ENCODE measurements at places on chromosomes 16 and 17. TPM values are rescaled to one million over a fixed set of nuclear protein-coding genes. Genes with fewer than 3 reads are reported as not detected.

DNA sequence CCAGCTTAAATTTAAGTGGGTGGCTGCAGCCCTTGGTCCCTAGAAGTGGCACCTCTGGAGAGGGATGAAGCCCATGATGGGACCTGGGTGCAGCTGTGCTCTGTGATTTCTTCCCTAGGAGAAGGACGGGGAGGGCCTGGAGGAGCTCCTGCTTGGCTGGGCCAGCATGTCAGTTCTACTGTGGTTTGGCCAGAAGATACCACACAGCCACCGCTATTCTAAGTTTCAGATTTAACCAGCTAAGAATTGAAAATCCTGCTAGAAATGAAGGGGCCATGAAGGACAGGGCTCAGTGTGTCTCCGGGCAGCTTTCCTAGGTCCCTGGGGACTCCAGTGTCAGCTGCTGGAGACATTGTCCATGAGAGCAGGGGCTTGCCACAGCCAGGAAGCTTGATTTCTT lies 9.7 kb downstream of the RAP1GAP2 start:
- no peak for DNase-seq

DNA sequence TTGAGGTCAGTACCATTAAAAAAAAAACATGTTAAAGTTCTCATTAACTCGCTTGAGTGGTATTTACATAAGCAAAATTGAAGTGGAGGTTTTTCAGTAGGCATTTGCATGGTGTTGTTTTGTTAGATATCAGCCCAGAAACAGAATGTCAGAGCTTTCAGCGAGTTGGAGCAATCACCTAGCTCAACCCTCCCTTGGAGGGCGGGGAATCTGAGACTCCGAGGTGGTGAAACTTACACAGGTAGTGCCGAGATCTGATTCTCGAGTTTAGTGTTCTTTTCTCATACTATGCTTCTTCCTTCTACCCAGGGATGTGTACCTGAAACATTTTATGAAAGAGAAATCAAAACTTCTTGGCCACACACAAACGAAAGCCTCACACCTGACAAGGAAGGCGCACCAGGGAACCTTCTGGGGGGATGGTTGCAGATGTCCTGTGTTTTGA lies 6.6 kb downstream of the SEC14L1 start:
- DNase-seq = no peak

DNA sequence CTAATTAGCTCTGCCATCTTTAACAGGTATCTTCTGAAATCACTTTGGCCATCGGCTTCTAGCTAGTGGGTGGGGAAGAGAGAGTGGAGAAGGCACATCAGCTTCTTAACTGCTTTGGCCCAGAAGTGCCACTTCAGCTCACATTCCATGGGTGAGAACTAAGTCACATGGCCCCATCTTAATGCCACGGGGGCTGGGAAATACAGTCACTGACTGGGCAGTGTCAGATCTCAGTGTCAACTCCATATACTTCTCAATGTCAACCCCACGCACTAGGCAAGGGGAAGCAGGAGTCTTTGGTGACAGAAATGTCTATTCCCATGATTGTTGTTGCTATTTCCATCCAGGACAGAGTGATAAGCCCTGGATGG lies 29.4 kb downstream of the CCR7 start:
- peak; percentile 3 for DNase-seq

- no peak for DNase-seq
Measured at GRCh38 chr16:75957870-75958269, 231.6 kb upstream of the CPHXL start.

- DNase-seq = no peak
Measured at GRCh38 chr16:709566-710499, 4.2 kb upstream of the FBXL16 start.

DNA sequence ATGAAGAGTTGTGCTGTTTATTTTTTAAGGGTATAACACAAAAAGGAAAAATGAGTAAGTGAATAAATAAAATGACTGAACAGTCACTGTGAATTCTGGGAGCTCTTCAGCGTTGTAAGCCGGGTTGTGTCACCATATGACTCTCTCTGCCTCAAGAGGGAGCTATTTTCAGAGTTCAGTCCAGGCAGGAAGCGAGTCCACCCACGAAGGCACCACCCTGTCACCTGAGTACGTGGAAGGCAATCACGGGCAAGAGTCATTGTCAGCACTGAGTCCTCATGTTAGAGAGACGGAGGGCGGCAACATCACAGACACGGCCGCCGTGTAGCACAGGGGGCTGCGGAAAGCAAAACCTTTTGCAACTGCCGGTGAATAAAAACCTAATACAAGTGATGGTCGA lies 227.6 kb downstream of the UTP18 start:
- DNase-seq = peak; percentile 64

DNA sequence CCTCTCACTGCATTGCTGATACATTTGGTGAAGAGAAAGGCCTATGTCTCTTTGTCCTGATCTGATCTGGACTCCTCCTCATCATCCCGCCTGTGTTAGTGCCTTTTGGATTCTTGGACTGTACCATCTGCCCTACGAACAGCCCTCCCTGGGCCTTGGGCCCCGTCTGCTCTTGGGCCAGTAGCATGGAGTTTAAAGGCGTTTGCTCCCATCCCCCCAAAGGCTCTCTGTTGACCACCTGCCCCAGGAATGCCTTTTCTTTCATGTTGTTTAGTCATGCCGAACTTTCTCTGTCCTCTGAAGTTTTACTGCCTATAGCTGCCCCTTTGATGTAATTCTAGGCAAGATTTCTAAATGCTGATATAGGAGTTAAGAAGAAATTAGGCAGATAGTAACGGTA lies 30.9 kb upstream of the MEAK7 start:
- no peak for DNase-seq

DNA sequence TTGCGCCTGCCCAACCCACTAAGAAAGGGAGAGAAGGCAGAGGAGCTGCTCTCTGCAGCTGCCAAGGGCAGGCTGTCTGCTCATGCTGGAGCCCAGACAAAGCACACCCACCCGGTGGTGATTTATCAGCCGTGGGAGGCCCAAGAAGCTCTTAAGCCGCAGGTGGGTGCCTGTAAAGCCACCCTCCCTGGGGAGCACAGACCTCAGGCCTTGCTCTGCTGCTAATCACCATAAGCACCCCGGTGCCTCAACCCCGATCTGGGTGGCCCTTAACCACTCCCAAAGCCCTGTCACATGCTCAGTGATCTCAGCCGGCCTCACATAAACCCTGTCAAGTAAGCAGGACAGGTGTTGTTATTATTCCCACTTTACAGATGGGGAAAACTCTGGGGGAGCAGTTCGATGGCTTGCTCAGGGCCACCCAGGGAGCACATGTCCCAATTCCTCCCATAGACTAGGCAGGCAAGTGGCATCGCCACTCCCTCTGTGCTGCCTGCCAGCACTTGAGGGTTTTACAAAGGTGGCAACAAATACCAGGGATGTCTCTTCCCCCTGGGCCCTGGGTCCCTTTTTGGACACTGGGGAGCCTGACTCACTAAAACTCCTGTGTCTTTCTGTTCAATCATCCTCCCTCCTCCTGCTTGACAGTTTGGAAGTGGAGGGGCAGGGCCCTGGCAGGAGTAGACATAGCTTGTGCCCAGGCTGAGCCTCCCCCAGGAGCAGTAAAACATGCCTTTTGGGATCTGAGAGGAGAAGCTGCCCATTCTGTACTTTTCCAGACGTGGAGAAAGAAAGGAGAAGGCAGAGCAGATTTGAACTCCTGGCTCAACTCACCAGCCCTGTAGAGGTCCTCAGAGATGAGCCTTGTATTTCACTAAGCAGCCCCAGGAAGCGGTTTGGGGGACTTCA lies 299.3 kb downstream of the SOX9 start:
- DNase-seq = no peak

DNA sequence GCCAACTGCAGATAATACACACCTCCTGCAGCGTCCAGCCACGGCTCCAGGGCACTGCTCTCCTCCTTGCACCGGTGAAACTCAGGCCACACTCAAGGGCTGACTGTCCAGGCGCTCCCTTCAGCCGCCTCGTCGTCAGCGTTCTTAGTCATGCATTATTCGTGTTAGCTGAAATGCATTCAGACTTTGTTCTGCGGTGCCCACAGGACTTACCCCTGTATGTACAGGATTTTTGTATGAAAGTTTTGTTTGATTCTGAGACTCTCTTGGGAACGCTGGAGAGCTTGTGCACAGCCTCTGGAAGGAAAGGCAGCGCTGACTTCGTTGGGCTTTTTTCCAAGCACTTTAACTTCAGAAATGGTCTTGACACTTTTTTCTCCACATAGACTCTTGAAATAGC lies 22.1 kb downstream of the CIBAR2 start:
- DNase-seq = no peak

DNA sequence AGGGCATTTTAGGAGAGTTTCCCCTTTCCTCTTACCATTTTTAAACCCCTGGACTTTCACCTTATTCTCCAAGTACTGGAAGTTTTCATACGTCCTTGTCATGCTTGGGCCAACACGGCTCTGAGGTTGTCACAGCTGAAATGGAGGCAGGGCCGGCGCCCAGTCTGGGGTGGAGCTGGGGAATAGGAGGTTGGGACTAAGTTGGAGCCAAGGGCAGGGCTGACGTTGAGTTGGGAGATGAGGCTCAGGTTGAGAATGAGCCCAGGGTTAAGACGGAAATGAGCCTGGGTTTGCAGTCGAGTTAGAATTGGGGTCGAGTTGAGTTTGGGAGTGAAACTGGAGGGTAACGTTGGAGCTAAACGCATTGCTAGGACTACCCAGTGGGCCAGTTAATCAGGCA lies 1.3 kb downstream of the CLEC10A start:
- no peak for DNase-seq

DNA sequence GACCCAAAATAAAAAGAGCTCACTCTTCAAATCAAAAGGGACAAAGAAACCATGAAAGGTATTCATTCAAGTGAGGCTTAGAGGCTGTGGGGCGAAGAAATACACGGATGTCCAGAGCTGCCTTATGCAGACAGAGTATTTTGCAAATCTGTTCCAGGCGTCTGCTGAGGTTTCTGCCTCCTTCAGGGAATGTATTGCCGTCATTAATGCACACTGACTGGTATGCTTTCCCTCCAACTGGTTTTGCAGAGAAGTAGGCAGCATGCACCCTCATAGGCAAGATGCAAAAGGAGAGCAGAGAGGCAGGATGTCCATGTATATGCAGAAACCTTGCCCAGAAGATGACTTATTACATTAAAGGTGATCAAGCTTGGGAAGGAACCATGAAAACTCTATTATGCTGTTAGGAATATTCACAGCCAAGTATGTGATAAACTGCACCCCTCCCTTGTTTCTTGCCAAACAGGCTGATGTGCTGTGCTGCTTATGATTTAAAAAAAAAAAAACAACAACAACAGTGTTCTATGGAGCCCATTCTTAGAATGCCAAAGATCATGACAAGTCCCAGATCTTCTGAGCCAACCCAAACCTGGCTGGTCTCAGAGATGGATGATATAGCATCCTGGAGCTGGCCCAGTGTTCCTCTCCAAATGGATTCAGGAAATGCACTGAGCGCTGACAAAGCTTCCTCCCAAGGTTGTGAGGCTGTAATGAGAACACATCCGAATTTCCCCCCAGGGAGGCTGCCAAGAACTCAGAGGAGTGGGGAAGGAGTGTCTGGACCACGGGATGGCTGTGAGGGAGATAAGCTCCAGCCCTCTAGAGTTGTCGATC lies 77.6 kb upstream of the HLF start:
- no peak for DNase-seq

PPY gene
- total RNA-seq = not detected

TMEM11 gene
- total RNA-seq = 28.9 TPM

All from activated CD4-positive, alpha-beta T cell treated with anti-CD3 and anti-CD28 coated beads for 36 hours (primary cell).